ENCODE measurements at places on chromosomes 2 and 18.
A peak's percentile ranks its signal among the peaks of the same experiment; 100 is the strongest.

- DNase-seq: no peak
These were observed 90.3 kb downstream of the COL6A3 start for GRCh38 chr2:237323656-237324055.

GRCh38 chr2:104654811-104655210 lies 199.1 kb upstream of the POU3F3 start:
- DNase-seq: no peak

DNA sequence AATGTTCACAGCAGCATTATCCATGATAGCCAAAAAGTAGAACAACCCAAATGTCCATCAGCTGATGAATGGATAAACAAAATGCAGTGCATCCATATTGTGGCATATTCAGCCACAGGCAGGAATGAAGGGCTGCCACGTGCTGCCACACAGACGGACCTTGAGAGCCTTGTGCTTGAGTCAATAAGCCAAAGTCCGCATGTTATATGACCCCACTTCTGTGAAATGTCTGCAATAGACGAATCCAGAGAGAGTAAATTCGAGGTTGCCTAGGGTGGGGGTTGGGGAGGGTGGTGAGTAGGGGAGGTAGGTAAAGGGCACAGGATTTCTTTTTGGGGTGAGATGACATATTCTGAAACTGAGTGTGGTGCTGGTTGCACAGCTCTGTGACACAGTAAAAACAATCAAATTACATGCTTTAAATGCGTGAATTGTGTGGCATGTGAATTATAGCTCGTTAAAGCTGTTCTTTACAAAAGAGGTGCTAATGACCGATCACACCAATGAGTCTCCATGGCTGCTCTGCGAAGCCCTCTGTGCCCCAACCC lies 38.9 kb upstream of the LDLRAD4 start:
- no peak for DNase-seq

- no peak for DNase-seq
These were observed 199.3 kb downstream of the HDAC4 start for GRCh38 chr2:239201531-239201876.

- DNase-seq: no peak
These were observed 39.7 kb downstream of the PDIA6 start for GRCh38 chr2:10772868-10773215.

DNA sequence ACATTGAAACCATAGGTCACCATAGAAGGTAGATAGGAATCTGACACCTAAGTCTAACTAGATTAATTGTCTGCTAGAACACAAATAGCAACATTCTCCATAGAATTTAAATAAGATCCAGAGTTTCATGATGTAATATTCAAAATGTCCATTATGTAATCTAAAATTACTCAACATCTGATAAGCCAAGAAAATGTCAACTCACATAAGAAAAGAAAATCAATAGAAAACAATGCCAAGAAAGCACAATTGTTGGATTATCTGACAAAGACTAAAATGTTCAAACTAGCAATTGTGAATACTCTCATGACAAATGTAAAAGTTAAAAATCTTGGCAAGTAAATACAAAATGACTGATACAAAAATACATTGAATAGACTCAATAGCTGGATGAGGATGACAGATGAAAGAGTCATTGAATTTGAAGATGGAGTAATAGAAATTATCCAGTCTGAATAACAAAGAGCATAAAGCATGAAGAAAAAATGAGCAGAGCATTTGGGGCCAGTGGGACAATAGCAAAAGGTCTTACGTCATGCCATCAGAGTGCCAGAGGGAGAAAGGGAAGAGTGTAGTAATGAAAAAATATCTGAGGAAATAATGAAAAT lies 358.6 kb downstream of the METTL4 start:
- no peak for DNase-seq

- DNase-seq: peak; percentile 13
These were observed 72.3 kb downstream of the CCDC138 start for GRCh38 chr2:108858894-108859293.

DNA sequence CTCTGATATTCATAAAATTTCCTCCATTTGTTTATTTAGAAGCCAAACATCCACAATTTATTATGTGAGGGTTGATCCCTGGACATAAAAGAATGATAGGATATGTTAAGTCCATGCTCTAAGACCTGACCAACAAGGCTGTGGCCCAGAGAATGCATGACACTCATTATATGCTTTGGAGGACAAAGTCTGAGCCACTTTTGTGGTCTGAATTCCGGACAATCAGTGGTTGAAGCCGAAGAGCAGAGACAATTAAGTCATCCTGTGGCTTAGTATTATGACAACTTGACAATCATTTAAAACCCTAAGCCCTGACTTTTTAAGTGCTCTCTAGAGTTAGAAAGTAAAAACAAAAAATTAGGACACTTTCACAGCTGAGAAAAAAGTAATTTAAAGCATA lies 483.3 kb downstream of the PLCL1 start:
- no peak for DNase-seq

DNA sequence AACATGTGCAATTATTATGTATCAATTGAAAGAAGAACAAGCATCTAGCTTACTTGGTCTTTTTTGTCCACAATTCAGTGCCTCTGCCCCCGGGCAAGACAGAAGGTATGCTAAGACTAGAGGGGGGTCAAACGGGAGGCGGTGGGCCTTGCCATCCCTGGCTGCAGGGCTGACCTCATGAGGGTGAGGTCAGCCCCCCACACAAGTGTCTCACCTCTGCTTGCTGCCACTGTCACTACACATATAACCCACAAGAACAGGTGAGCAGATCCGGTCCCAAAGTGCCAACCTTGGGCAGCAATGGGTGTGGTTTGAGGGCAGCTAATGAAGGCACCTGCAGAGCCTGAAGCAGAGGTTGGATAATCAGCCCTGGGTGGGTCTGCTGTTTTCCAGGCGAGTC lies 71.5 kb downstream of the EDAR start:
- no peak for DNase-seq

GRCh38 chr2:4354678-4355077 lies 651.3 kb downstream of the DCDC2C start:
- no peak for DNase-seq

DNA sequence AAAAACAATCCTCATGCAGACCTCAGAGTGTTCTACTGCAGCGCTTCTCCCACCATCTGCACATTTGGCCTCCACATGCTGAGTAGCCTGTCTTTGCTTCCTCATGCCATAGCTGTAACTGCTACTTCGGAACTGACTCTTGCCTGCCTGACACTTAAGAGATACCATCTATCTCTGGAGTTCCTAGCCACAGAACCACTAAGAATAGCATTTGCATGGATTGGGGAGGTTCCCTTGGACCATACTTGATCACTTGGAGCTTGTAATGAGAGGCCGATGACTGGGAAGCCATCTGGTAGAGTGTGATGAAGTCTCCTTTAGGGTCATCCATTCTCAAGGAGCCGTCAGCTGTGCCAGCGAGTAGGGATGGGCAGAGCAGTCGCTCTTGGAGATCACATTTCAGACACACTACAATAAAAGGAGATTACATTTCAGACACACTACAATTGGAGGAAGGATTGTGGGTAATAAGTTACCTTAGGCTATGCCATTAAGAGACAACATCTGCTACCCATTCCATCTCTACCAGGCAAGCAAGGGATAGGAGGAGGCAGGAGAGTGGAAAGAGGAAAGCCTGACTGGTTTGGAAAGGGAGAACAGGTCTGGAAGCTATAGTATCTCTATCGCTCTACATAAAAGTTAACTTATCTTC lies 21.8 kb downstream of the DOK1 start:
- no peak for DNase-seq

DNA sequence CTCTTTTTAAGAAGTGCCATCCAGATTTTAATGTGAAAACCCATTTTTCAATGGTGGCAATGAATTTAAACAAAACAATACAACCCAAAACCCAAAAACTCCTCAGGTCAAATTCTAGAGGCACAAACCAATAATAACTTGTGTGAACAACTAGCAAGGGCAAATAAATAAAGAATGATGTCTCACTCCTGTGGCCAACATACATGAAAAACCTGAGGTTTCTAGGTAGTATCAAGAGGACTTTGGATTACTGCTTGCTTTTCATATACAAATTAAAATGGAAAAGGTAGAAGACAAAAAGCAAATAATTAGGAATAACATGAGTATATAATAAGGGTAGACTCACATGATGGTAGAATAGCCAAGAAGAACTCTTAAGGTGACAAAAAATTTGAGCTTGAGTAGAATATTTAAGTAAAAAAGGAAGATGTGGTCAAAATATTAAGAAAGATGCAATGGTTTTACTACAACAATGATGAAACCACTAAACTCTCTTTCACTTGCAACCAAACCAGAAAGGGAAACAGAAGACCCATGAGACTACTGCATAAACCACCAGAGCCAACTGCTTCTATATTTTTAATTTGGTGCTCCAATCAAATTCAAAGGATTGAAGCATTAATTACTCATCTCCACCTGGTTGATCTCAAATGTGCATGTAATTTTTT lies 53.5 kb downstream of the DARS1 start:
- no peak for DNase-seq

DNA sequence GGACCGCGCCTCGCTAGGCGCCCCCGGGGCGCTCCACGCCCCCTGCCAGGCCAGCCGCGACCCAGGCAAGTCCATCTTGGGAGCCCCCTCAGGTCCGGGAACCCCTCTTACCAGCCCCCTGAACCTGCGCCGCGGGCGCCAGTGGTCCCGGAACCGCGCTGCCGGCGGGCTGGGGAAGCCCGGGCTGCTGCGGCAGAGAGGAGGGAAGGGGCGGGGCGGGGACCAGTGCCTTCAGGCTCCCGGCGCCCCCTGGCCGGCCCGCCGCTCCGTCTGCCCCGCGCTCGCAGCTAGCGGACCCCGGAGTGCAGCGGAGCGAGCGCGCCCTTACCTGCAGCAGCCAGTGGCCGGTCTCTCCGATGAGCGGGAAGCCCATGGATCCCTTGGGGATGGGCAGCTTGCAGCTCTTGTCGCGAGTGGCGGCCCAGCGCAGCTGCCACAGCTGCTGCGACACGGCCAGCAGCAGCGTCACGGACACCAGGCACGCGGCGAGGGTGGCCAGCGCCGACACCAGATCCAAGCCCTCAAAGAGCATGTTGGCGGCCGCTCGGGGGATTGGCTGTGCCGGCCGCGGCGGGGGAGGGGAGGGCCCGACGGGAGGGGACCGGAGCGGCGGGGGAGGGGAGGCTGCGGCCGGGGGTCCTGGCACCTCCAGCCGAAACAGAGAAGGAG lies at the start of gene CYP26B1:
Gene CYP26B1, minus strand, starts transcription at position 560 of the 669 bp plus-strand sequence. Its CDS starts 28 bp downstream, at position 532.
- DNase-seq: no peak

- DNase-seq: no peak
These were observed 103.5 kb upstream of the ARL5A start for GRCh38 chr2:151931756-151932155.

DNA sequence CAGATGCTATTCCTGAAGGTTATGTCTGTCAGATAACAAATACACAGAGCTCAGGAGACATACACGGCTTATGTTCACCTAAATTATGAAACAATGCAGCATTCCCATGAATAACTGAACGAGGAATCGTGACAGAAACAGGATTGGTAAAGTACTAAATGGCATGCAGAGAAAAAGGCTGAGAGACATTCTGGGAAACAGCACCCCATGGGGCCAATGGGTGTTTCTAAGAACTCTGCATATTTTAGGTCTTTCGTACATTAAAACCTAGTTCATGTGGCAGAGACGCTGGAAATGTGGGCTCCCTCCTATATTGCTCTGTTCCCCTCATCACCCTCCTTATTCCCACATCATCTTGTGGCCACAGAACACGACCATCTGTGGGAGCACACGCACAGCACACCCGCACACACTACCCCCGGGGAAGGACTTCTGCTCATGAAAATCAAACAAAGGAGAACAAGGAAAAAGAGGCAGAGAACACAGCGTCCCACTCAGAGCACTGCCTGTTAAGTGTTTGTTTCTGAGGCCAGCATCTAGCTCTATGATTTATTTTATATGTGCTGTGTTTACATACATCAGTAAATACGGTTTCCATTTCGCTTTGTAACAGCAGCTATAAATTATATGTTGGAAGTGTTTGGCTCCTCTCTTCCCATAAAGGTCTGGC lies 143.6 kb downstream of the AFF3 start:
- no peak for DNase-seq

DNA sequence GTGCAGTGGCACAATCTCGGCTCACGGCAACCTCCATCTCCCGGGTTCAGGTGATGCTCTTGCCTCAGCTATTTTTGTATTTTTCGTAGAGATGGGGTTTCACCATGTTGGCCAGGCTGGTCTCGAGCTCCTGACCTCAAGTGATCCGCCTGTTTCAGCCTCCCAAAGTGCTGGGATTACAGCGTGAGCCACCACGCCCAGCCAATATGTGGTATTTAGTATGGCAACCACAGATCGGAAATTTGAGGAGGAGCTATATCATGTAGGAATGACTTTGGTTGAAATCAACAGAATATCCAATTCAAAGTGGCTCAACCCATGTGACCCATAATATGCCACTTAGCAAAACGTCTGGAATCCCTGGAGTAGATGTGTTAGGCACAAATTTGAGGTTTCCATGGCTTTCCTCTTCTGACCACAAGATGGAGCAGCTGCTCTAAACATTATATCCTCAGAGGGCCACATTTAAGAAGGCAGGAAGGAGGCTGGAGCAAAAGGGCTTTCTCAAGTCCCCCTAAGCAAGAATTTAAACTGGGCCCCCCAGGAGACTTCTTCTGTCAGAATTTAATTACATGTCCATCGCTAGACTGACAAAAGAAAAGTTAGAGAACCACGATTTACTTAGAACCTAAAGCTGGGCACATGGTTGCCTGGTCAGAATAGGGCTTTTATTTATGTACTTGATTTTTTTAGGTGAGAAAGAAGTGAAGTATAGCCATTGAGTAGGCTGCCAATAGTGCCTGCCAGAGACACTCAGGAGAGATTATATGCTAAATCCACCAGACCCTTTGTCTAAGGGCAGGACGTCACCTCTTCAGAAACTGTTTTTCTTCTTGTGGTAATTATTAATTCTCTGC lies 49.6 kb upstream of the ITSN2 start:
- DNase-seq: peak; percentile 28

DNA sequence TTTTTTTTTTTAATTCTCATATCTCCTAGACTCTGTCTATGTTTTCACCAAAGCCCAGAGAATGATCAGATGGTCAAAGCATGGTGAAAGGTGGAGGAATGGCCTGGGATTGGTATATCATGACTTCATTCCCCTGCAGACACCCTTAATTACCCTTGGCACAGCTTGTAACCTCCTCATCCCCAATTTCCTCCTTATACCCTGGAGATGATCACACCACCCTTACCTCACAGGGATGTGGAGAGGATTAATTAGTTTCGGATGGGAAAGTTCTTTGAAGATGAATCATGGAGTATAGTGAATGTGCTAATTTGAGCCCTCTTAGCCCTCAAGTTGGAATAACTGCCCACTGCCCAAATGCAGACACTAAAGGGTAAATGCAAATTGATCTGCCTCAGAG lies 138.0 kb upstream of the LYPD6 start:
- no peak for DNase-seq

DNA sequence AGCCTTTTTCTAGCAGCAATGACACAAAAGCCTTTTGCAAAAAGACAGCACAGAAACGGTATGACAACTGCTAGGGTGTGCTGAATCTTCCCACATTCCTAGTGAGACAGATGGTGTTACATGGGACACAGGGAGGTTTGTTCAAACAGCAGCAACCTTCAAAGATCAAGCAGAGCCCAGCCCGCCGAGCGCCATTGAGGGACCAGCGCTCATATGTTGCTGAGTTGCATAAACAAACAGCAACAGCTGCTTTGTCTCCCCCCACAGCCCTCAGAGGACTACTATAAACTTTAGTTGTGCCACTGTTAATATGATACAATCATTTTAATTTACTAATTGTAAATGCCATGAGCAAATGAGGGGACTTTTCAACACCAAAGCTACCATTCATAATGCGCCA lies 117.7 kb downstream of the ZEB2 start:
- no peak for DNase-seq

GRCh38 chr2:241877989-241878970 lies 8.8 kb downstream of the RTP5 start:
- no peak for DNase-seq

- DNase-seq: no peak
These were observed 108.3 kb downstream of the MTCL1 start for GRCh38 chr18:8813611-8814010.

Data from AG09309 (cell line).